ENCODE measurements at places on chromosomes 7 and 10. TPM values are rescaled to one million over a fixed set of nuclear protein-coding genes. Genes with fewer than 3 reads are reported as not detected.

- no peak for DNase-seq
Measured at GRCh38 chr7:86453454-86453853, 190.3 kb upstream of the GRM3 start.

DNA sequence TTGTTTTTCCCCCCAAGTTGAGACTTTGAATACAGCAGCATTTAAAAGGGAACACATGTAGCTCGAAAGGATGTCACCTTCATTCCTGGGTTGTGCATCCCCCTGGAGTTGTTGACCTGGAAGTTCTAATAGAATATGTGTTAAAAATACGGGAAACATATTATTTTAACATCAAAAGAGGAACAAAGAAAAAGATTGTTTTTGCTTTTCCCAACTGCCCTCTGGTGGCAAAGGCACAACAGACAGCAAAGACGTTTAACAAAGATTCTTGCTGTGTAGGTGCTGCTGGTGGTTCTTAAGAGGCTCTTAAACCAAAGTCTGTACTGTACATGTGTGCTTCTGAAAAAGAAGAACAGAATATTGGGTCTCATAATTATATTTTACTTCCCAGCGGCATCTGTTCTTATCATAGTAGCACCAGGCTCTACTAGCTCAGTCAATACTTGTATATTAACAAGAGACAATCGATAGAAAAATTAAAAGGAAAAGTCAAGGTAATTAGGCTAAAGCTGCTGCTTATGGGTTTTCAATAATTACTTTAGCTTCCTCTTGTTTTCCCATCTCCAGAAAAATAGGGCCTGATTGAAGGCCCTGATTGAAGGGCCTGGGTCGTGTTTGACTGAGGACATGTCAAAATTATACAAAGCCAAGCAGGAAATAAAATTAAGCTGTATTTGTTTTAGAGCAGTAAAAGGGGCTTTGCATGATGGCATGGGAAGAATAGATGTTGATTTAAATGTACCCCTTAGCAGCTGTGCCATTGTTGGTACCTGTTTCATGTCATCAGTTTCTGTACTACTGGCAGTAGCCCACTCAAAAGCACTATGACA lies 384.2 kb upstream of the LRGUK start:
- peak; percentile 9 for DNase-seq

DNAJC1 gene
- 15.4 TPM for total RNA-seq

NUTM2A gene
- 0.96 TPM for total RNA-seq

GFRA1 gene
- not detected for total RNA-seq

All from B cell (primary cell).